Lower lobe of right lung (tissue), 2 donors: ENCODE measurements at places on chromosomes 1 and 21. TPM values are rescaled to one million over a fixed set of nuclear protein-coding genes. Genes with fewer than 3 reads are reported as not detected.

- no peak for DNase-seq
Measured at GRCh38 chr1:240426051-240426450, 185.9 kb downstream of the GREM2 start.

DNA sequence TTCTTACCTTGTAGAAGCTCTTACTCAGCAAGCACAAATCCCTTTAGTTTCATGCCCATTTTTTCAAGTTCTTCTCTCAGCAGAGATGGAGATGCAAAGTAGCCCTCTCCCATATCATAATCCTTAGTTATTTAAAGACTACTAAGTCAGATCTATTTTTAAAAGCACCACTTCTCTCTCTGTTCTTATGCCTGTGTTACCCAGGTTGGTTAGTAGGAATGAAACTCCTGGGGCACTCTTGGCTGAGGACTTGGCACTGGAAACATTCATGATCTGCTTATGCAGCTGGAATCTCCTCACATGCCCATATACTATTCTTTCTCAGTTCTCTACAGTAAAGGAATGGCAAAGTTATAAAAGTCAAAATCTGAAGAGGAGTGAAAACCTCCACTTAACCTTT, 51.9 kb upstream of the PPP2R5A start:
- no peak for DNase-seq

ENSA gene
- total RNA-seq: 172 TPM

DNA sequence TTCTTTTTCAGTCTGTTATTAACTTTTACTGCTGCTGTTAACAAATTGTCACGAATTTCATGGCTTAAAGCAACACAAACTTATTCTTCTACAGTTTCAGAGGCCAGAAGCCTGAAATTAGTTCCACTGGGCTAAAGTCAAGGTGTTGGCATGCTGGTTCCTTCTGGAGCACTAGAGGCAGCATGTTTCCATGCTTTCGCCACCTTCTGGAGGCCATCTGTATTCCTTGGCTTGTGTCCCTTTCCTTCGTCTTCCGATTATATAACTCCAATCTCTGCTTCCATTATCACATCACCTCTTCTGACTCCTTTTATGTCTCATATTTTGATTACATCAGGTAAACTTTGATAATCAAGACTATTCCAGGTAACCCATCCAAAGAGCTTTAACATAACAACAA, 1742.1 kb downstream of the BRINP3 start:
- DNase-seq: no peak

DNA sequence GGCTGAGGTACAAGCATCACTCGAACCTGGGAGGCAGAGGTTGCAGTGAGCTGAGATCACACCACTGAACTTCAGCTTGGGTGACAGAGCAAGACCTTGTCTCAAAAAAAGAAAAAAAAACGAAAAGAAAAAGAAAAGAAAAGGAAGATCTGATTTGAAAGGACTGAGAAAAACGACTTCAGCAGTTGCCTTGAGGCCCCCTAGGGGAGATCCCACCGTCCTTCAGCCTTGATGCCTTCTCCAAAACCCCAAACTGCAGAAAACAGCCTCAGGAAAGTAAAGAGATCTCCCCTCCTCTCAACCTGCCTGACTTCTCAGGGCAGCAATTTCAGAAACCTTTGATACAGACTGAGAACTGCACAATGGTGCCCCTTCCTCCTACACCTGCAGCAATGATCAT, 50.9 kb upstream of the BCAR3 start:
- DNase-seq: no peak

DNA sequence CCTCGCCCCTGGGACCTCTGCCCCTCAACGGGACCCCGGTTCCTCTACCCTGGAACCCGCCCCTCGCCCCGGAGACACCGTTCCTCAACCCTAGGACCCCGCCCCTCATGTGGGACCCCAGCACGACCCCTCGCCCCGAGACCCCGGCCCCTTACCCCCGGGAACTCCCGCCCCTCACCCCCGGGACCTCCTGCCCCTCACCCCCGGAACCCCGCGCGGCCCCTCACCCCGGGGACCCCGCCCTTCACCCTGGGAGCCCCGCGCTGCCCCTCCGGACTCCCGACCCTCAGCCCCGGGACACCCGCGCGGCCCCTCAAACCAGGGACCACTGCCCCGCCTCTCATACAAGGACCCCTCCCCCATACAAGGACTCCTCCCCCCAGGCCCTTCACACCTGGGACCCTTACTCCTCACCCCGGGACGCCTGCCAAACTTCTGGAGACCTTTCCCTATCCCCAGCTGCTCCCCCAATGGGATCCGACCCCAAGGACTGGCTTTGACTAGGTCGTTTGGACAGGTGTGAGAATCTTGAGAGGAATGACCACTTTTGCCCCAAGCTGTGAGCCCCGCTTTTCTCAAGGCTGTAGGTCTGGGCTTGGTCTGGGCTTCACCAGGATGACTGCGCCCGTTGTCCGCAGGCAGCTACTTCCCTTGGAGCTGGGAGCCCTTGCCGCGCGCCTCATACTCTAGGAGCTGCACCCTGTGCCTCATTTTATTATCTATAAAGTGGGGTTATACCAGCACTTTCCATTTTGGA, 843 bp downstream of the DIP2A start:
- DNase-seq: peak; percentile 71

GRCh38 chr1:22503721-22504410, 52.2 kb downstream of the ZBTB40 start:
- no peak for DNase-seq

RNF207 gene
- 14.0 TPM for total RNA-seq

GRCh38 chr1:238752327-238752726, 634.0 kb upstream of the CHRM3 start:
- no peak for DNase-seq

TSPEAR gene
- 0.27 TPM for total RNA-seq

DNA sequence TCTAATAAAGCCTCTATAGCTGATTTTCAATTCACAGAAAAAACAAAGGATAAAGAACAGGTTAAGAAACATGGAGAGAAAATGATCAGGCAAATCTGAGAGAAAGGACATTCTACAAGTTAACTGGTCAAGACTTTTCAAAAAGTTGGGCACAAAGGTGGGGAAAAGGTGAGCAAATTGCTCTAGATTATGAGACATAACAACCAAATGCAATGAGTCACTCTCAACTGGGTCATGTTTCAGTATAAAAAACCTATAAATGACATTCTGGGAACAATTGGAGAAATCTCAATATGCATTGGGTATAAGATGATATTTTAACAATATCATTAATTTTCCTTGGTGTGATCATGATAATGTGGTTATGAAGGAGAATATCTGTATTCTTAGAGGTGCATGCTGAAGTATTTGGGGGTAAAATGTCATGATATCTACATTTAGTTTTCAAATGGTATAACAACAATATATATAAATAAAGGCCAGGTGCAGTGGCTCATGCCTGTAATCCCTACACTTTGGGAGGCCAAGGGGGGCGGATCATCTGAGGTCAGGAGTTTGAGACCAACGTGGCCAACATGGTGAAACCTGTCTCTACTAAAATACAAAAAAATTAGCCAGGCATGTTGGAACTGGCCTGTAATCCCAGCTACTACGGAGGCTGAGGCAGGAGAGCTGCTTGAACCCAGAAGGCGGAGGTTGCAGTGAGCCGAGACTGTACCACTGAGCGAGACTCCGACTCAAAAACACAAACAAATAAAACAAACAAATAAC, 27.0 kb downstream of the ANKRD13C start:
- no peak for DNase-seq

GRCh38 chr1:48608882-48609281, 136.9 kb upstream of the SPATA6 start:
- no peak for DNase-seq

- no peak for DNase-seq
Measured at GRCh38 chr1:210905365-210905904, 228.5 kb downstream of the KCNH1 start.

ATP6V0B gene
- 205 TPM for total RNA-seq

DNA sequence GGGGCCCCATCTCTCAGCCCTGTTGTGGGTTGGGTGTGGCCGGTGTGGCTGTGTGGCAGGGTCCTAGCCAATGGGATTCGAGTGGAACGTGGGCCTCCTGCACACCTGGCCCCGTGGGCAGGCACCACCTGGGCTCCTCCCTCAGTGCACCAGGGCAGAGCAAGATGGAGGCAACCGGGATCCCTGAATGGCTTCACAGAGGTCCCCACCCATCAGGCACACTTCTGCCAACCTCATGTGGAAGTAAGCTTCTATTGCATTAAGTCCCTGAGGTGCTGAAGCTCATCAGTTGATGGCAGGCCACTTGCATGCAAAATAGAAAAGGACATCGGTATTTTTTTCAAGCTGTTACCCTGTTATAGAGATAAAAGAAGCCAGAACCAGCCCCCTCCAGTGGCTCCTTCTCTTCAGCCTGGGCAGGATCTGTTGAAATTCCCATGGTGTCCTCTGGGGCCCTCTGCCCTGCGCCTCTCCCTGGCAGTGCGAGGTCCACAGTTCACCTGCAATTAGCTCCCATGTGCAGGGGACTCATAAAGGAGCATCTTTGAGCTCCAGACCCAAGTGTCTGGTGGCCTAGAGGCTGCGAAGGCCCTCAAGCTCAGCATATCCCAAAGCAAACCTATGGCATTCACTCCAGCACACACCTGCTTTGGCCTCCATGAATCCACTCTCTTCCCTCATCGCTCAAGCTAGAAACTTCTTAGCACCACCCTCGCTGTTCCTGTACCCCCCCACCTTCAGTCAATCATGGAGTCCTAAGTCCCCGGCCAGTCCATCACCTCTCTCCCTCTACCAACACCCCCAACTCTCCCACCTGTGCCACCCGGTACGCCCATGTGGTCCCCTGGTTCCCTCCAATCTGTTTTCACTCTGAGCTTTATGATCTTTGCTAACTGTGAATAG, 2.1 kb upstream of the SLC45A1 start:
- DNase-seq: no peak

DNA sequence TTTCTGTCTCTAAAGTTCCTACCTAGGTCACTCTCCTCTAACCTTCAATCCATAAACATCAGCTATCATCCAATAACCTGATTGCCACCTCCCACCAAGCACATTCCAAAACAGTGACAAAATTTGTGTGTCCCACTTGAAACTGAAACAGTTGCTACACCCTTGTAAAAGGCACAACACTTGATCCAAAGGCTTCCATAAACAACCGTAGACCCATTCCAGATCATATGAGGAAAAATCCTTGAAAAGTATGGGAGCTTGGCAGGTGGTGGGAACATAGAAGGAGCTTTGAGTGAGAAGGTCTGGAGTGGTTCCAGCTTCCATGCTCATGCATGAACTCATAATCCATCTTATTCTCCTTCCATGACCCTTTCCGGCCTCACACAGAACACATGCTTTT, 82.0 kb upstream of the ATP1A1 start:
- DNase-seq: no peak

- DNase-seq: no peak
Measured at GRCh38 chr1:93753791-93754763, 72.4 kb upstream of the BCAR3 start.

GRCh38 chr1:219316066-219316465, 142.4 kb downstream of the LYPLAL1 start:
- no peak for DNase-seq

DNA sequence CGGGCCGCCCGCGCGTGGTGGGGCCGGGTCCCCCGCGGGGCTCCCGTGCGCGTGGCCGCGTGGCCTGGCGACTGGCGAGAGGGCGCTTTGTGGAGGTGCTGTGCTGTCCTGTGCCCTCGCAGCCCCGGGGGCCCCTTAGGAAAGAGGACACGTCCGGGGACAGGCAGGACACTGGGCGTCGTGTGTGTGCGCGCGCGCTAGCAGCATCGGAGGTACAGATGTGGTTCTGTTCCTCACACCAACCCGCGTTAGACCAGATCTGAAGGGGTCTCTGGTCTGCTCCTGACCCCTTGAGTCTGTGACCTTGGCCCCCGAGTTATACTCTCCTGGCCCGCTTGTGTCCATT, 489 bp downstream of the ACTN2 start:
- DNase-seq: no peak

GRCh38 chr21:39209334-39209688, 26.1 kb upstream of the PSMG1 start:
- DNase-seq: no peak

ANGPTL3 gene
- not detected for total RNA-seq

DNA sequence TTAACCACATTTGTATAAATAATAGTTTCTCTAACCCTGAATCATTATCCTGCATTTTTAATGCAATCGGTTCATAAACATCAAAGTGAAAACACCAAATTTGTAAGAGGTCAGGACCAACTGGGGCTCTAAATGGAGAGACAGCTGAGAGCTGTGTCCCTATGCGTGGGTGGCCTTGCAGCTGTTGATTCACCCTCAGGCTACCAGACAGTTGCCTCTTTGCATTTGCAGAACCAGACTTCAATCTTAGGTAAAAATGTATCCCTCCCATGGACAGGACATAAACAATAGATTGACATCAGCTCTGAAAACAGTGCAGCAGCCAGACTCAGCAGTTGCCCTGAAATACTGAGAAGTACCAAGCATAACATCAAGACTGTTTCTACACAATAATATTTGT, 8.8 kb upstream of the TGFB2 start:
- no peak for DNase-seq

GRCh38 chr21:37670883-37671282, 245.4 kb downstream of the KCNJ6 start:
- DNase-seq: no peak

GRCh38 chr1:96521994-96522760, 199.4 kb upstream of the PTBP2 start:
- DNase-seq: no peak

DNA sequence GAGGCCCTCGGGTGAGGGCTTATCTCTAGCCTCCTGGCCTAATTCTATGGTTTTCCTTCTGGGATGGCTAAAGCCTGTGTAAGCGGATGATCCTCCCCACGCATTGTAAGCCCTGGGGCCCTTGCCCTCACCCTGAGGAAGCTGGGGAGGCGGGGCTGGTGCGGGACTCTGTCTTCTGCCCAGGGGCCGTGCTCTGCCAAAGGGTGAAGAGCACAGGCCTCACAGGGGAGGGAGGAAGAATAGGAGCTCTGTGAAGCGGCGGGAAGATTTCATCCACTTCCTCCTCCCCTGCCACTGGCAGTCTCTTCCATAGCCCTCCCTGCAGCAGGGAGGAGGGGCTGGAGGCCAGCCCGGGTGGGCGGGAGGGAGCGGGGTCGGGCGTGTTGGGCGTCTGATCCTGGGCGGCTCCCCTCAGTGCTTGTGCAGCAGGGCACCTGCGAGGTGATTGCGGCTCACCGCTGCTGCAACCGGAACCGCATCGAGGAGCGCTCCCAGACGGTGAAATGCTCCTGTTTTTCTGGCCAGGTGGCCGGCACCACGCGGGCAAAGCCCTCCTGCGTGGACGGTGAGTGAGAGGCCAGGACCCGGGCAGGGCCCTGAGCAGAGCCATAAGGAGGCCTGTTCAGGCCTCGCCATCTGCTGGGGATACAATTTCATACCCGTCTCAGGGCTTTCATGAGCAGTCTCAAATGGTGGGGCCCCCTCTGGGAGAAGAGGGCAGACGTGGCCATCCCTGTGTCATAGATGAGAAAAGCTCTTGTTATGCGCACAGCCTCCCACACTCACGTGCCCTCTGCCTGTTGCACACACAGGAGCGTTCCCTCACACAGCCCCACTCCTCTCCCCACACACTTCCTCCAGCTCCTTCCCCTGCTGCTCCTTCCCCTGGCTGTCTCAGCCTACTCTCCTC, 7.7 kb upstream of the PPM1J start:
- no peak for DNase-seq

THEM4 gene
- total RNA-seq: 15.0 TPM

SPRR4 gene
- total RNA-seq: not detected
